ENCODE measurements at places on chromosomes 11 and 22.
A peak's percentile ranks its signal among the peaks of the same experiment; 100 is the strongest.

- DNase-seq: no peak
Observed at GRCh38 chr11:75240311-75241035, at the start of gene TPBGL. Gene TPBGL, plus strand, starts transcription at chr11:75240774. Its CDS starts 276 bp downstream, at chr11:75241050.

- no peak for DNase-seq
Observed at GRCh38 chr11:114796954-114797721, 118.8 kb downstream of the NXPE2 start.

DNA sequence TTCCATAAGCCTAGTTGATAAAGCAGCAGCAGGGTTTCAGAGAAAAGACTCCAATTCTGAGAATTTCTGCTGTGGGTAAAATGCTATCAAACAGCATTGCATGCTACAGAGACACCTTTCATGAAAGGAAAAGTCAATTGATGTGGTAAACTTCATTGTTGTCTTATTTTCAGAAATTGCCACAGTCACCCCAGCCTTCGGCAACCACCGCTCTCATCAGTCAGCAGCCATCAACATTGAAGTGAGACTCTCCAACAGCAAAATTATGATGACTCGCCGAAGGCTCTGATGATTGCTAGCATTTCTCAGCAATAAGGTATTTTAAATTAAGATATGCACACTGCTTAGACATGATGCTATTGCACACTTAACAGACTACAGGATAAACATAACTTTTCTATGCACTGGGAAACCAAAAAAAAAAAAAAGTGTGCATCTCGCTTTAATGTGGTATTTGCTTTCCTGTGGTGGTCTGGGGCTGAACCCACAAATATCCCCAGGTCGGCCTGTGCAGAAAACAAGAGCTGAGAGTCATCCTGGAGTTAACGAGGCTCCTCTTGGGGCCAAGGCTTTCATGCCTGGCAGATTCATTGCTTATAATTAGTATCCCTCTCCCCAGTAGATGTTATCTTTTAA, 192.1 kb downstream of the CTTN start:
- DNase-seq: no peak

DNA sequence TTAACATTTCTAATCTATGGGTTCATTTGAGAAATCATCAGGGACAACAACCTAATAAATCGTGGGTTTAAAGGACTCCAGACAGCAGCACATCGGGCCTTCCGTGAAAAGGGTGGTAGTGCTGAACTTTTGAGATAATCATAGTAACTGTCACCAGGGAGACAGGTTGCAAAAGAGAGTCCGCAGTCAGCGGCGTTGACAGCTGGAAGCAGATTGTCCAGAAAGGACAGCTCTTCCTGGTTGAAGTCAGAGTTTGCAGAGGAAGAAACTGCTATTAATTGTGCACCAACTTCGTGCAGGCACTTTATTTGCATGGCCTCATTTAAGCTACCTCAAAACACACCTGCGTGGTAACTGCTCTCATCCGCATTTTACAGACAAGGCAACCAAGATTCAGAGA, 20.5 kb upstream of the ISX start:
- no peak for DNase-seq

DNA sequence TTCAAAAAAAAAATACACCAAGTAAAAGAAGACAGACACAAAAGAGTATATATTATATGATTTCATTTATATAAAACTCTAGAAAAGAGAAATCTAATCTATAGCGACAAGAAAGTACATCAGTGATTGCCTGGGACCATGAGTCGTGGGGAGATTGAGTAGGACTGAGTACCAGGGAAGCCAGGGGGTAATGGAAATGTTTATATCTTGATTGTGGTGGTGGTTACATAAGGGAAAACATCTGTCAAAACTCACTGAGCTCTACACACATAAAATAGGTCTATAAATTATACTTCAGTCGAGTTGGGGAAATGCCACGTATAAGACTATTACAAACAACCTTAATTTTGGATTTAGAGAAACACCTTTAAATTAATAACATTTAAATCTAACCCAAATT, 117.4 kb downstream of the TRIM29 start:
- no peak for DNase-seq

DNA sequence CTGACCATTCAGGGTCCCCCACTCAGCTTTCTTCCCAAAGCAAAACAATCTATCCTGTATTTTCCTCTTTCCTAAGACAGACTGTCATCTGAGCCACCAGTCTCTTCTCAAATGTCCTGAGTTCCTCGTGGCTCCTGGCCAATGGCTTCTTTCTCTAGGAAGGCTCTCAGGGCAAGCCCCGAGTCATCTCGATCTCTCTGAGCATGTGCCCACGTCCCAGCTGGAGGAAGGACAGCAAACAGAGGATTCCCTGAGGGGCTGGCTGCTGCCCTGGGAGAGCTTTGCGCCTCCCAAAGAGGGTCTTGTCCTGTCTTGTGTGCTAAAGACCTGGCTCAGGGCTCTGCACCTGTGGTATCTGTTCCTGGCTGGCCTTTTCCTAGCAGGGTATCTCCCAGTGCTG, 8.3 kb downstream of the SLC37A2 start:
- DNase-seq: no peak

DNA sequence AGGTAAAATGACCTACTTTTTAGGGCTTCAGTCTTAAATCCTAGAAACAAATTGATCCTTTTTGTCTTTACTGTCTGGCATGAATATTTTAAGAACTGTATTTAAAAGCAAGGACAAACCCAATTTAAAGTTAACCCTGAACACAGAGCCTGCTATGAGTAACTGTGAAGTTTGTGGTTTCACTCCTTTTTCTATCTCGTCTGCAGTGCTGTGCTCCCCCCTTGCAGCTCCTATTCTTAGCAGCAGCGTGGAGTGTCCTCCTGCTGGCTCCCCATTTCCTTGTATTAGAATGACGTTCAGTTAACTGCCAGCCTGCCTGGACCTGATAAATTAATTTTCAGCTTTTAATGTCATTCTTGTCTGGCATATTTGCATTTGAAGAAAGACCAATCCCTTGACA, 40.0 kb upstream of the LRRC4C start:
- DNase-seq: no peak

GRCh38 chr11:119107538-119108145, 498 bp downstream of the C2CD2L start:
- DNase-seq: no peak

GRCh38 chr22:21712751-21713427, 22.7 kb downstream of the YPEL1 start:
- DNase-seq: peak; percentile 35

GRCh38 chr11:59178402-59178801, 6.5 kb downstream of the DTX4 start:
- no peak for DNase-seq

- DNase-seq: no peak
Observed at GRCh38 chr11:27234043-27234668, 128.9 kb downstream of the CCDC34 start.

- no peak for DNase-seq
Observed at GRCh38 chr11:1805525-1805924, 29.3 kb upstream of the SYT8 start.

DNA sequence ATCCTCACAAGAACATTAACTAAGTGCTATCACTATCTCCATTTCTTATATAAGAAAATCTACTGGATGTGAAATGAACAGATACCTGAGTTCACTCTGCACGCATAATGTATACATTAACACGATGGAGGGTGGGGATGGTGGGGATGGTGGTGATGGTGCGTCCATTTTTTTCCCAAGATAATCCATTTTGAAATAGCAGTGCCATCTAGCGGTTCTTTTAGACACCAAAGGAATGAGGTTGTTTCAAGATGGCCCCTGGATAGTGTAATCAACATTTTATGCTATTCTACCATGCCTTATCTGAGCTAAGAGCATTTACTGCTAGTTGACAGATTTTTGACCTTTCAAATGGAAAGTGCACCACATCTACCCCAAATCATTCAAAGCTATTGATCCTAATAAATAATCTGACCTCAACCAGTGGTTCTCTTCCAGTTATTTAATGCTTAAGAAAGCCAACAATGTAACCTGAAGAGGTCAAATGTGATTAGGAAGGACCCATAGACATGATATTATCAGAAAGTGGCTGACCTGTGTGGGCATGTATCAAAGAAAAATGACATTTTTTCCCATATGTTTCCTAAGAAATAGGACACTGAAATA, 714.7 kb upstream of the TENM4 start:
- DNase-seq: no peak

DNA sequence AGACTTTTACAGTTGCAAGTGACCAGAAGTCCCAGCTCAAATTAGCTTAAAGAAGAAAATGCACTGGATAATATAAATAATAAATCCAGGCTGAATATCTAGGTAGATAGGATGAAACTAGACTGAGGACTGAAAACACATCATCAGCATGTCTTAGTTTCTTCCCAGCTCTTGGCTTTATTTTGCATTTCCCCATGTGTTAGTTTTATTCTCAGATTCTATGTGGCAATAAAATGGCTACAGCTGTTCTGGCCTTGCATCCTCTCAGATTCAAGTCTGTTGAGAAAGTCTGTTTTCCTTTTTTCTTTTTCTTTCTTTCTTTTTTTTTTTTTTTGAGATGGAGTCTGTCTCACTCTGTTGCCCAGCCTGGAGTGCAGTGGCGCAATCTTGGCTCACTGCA, 22.6 kb upstream of the CAT start:
- no peak for DNase-seq

DNA sequence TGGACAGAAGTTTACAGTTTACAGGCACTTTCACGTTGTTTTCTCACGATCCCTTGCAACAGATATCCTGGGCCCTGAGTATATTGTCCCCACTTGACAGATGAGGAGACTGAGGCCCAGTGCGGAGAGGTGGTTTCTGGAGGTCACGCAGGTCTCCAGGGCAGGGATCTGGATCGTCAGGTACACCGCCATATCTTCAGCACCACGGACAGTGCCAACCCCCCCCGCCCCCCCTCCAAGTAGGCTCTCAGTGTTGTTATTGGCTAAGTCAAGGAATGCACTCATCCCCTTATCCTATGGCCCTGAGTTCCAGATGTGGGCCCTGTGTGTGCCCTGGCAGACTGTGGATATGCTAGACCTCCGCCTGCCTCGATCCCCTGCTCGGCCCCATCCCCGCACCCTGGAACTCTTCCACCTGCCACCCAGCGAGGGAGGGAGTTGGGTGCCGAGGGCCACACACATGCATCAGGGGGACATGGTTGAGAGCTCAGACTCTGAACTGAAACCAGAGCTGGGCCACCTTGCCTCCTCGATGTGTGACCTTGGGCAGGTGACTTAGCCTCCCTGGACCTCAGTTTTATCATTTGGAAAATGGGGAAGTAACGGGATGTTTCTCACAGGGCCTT, 37.5 kb downstream of the MPPED1 start:
- no peak for DNase-seq
